Inflammatory macrophage treated with lipopolysaccharide for 1 hour (primary cell): ENCODE measurements at places on chromosomes 11 and 22.

GRCh38 chr22:32205974-32206773 is 1.3 kb upstream of the RFPL2 start:
- no peak for DNase-seq

DNA sequence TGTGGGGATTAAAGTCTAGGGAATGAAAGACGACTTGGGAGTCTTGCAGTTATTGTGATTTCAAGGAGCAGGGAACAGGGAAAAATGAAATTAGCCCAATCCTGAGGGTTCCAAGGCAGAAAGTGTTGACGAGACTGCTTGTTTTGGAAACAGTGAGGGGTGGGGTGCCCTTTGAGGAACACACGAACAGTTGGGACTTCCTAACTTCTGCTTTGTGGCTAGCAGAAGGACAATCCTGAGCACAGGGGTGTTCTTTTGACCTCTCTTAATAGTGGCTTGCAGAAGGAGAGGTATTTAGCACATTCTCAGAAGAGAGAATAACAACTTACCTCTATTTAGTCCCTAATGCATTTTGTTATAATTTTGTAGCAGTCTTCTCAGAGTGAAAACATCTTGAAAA is 545.9 kb upstream of the ARHGAP42 start:
- no peak for DNase-seq

DNA sequence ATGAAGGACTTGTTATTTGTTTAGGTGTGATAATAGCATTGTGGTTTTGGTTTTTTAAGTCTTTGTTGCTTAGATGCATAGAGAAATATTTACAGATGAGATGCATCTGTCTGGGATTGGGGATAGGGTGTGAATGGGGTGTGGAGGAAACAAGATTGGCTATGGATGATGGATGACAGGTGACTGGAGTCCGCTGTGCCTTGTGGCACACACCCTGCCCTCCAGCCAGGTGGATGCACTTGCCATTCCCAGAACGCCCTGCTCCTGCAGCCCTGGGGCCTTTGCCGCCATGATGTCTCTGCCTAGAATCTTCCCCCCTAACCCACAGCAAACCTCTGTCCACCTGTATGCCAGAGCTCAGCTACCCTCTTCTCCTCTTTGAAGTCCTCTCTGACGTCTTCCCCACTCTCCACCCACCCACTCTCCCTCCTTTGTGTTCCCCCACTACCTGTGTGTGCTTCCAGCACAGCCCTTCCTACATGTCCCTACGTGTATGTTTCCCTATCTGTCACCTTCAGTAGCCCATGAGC is 54.7 kb downstream of the WNT11 start:
- no peak for DNase-seq

- no peak for DNase-seq
Observed at GRCh38 chr11:3232956-3233355, 739 bp upstream of the MRGPRE start.

- no peak for DNase-seq
Observed at GRCh38 chr11:17905477-17905876, 107.4 kb downstream of the SERGEF start.

DNA sequence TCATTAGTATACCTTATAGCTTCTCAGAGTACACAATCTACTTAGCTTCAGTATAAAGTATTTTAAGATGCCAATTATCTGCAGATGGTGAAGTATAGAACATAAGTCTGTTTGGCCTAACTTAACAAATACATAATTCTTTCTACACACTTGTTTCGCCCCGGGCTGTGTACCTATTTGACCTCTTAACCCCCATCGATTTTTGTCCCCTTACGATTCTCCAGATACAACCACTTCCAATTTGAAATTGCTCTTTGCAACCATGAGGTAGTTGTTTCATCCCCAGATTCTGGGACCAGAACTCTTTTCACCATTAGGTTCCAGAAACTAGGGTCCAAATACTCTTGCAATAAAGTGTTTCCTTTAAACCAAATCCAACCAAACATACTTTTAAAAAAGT is 10.0 kb upstream of the UPB1 start:
- DNase-seq: no peak

- no peak for DNase-seq
Observed at GRCh38 chr11:38446336-38446735, 1848.3 kb upstream of the RAG2 start.

DNA sequence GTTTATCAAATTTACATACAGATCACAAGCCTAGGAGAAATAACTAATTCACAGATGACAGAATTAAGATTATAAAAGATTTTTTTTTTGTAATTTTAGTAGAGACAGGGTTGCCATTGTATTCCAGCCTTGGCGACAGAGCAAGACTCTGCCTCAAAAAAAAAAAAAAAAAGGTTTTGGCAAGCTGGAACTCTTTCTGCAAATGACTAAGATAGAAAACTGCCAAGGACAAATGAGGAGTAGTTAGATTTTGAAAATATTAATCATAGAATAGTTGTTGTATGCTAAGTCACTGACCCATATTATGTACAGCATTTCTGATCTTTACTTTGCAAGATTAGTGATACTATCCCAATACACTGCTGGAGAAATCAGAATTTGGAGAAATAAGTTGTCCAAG is 99.2 kb downstream of the C11orf65 start:
- no peak for DNase-seq

- DNase-seq: no peak
Observed at GRCh38 chr11:108586600-108586999, 7.0 kb downstream of the EXPH5 start.

DNA sequence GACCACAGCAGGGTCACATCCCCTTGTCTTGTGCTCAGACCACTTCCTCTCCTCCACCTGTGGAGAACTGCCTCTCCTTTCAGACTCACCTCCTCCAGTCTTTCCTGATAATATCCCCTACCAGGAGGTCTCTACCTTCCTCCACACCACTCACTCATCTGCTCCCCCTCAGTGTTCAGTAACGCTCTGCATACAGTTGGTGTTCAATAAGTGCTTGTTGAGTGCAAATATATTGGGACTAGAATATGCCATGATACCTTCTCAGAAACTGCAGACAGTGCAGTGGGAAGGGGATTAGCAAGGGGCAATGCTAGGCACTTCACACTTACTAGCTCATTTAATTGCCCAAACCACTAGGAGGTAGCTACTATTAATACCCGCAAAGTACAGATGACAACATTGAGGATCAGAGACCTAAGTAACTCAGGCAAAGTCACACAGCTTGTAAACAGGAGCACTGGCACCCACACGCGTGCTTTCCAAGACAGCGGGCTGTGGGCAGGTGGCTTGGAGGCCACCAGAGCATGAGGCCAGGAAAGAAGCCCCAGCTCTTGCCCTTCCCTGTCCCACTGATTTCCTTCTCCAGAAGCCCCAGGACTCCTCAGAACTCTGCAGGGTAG is 8.1 kb upstream of the PDE2A start:
- no peak for DNase-seq

GRCh38 chr11:118636569-118637290 is 29.3 kb downstream of the PHLDB1 start:
- DNase-seq: no peak

DNA sequence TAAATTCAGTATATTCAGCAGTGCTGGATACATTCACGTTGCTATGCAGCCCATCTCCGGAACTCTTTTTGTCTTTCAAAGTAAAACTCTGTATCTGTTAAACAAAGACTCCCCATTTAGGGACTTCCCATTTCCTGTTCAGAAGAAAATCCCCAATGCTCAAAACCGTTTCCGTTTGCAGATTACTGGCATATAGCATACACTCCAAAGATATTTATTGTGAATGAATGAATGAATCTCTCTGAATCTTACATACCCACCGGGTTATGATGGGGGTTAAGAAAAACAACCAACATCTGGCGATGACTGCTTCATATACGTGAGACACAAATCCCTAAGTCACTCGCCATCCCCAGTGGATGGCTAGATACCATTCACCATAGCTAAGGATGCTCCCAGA is 1.6 kb downstream of the THY1 start:
- DNase-seq: no peak

GRCh38 chr11:59759900-59760299 is 4.7 kb downstream of the STX3 start:
- DNase-seq: no peak

DNA sequence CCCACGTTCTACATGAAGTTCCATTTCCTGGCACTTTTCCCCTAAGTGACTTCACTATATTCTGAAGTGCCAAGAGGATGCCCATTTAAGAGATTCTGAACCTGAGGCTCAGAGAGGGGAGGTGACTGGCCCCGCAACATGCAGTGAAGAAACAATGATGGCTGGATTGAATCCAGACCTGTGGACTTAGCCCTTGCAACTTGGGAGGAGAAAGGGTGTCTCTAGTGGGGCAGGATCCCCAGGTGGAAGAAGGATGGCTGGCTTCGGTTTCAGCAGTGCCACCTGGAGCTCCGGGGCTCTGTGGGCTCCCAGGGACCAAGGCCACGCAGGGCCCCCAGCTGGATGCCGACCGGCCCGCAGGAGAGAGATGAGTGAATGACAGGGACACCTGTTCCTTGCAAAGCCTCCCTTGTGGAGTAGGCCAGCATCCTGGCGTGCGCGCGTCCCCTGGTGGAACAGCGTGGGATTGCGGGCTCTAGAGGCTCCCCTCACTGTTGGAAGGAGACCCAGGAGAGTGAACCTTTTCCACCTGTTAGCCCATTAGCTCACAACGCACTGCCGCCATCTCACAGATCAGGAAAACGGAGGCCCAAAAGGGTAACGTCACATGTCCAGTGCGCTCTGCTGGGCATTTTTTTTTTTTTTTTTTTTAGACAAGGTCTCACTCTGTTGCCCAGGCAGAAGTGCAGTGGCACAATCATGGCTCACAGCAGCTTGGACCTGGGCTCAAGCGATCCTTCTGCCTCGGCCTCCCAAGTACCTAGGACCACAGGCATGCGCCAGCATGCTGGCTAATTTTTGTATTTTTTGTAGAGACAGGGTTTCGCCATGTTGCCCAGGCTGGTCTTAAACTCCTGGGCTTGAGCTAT is 104.7 kb downstream of the KIAA1671 start:
- peak; percentile 74 for DNase-seq

DNA sequence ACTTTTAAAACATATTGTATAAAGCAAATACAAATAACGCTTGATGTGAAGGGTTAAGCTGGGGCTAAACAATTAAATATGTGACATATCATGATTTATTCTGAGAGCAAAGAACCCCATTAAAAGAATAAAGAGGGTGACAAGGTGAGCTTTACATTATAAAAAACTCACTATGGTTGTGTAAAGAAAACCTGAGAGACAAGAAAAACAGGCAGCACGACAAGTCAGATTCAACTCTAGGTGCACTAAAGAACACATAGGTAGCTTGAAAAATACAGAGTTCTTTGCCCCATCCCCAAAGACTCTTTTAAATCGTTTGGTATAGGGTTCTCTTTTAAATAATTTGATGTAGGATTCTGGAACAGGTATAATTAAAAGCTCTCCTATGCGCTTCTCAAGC is 63.5 kb downstream of the LUZP2 start:
- no peak for DNase-seq

DNA sequence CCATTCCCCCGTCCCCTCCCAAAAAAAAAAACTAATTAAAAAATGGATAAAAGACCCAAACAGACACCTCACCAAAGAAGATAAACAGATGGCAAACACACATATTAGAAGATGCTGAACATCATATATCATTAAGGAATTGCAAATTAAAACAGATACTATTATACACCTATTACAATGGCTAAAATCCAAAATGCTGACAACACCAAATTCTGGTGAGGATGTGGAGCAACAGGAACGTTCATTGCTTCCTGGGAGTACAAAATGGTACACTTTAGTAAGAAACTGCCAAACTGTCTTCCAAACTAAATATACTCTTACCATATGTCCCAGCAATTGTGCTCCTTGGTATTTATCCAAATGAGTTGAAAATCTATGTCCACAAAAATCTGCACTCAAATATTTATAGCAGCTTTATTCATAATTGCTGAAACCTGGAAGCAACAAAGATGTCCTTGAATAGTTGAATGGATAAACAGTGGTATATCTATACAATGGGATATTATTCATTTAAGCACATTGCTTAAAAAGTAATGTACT is 19.9 kb downstream of the NAGA start:
- DNase-seq: no peak

DNA sequence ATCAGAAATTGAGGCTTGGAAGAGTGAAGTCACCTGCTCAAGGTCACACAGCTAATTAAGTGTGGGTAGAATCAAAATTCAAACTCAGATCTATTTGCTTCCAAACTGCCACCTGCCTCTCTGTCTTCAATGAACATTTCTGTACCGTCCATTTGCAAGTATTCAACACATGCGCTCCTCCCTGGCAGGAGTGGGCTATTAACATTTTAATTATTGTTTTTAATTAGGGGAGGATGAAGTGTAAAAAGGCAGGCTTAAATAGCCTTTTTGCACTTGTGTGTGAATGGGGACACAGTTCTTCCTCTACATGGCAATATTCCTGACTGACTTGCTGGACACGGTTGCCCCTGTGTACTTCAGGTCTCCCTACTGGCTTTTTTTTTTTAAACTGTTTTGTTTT is 114.4 kb upstream of the NARS2 start:
- DNase-seq: no peak

GRCh38 chr22:31329029-31329428 is 17.1 kb downstream of the PATZ1 start:
- no peak for DNase-seq

GRCh38 chr11:7532405-7533145 is 18.8 kb downstream of the PPFIBP2 start:
- DNase-seq: no peak

DNA sequence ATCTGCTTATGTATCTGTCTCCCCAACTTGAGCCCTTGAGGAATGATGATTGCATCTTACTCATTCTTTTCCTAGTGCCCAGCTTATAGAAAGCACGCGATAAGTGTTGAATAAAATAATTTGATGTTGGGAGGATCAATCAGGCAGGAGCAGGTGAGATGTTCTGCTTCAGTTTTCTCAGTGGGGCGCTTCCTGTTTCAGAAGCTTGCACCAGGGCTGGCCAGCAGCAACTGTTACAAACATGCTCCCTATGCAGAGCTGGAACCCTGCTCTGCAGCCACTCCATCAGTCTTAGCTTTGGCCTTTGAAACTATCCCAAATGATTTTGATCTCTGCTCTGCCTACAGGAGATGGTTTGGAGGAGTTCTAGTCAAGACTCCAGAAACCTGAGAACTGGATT is 3.9 kb downstream of the ENDOD1 start:
- DNase-seq: no peak

DNA sequence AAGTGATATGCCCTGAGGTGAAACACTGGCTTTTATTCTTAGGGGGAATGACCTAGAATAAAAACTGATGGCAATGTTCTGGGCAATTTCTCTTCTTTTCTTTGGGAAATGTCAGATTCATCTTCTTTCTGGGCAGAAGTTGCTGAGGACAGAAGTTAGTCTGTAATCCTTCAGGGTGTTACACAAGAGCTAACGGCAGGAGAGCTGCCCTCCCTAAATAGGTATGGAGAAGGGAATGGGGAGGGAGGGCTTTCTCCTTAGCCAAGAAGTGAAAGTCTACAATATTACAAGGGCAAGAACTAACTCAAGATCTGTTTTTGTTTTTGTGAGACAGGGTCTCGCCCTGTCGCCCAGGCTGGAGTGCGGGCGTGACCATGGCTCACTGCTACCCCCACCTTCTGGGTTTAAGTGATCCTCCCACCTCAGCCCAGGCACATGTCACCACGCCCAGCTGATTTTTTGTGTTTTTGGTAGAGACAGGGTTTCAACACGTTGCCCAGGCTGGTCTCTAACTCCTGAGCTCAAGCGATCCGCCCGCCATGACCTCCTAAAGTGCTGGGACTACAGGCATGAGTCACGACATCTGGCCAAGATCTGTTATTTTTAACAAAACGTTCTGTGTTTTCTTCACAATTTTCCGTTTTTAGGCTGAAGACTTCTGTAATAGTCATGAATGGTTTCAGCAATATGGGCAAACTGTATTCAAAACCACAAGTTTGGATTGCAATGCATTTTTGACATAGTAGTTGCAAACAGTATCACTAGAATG is 7.2 kb downstream of the PIWIL4 start:
- peak; percentile 82 for DNase-seq

GRCh38 chr11:134332189-134332631 is 422 bp downstream of the GLB1L2 start:
- DNase-seq: no peak
